ENCODE measurements at places on chromosomes 7 and 10. TPM values are rescaled to one million over a fixed set of nuclear protein-coding genes. Genes with fewer than 3 reads are reported as not detected.

AMPH gene
- total RNA-seq: 0.50 TPM

ARHGAP19 gene
- total RNA-seq: 11.2 TPM

HABP2 gene
- not detected for total RNA-seq

PIP gene
- not detected for total RNA-seq

THSD7A gene
- 27.2 TPM for total RNA-seq

RRP12 gene
- 19.6 TPM for total RNA-seq

FKBP6 gene
- total RNA-seq: not detected

Data from bladder microvascular endothelial cell (primary cell).